Activated CD8-positive, alpha-beta memory T cell treated with anti-CD3 and anti-CD28 coated beads, Interleukin-2, amount 10 ng/mL, durations not matched to agents 7 days and 5 days (primary cell): ENCODE measurements at places on chromosomes 13 and 19.

GRCh38 chr13:112893570-112894422, 75.2 kb upstream of the MCF2L start:
- H3K4me3 ChIP-seq = no peak overlapping the region
- H3K27ac ChIP-seq = no peak overlapping the region
- peaks cover 30% of the 10 kb centered on the region for H3K27me3 ChIP-seq
- H3K4me1 ChIP-seq = peaks cover 2% of the 10 kb centered on the region
- no peak for DNase-seq

DNA sequence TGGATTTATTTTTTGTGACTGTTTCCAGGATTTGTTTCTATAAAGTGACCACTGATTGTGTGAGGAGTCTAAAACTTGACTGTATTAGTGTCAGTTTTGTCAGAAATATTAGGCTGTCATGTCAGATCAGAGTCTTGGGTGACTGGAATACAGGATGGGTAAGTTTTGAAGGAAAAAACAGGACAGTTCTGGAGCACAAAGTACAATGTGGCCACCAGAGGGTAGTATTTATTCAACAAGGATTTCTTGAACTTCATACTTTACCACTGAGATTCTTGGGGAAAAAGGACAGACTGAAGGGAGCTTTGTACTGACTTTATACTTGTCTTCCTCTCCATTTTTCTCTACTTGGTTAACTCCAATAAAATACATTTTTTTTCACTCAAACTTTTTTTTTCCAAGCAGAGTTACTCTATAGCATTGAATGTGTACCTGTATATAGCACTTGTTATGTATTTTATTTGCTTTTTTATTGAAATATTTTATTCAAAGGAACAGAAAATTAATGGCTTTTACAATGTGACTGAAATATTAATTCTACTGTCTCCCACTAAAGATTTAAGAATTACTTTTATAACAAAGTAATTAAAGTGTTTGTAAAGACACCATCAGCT, 51.1 kb downstream of the LMO7 start:
- no peaks in the 10 kb centered on the region for H3K36me3 ChIP-seq
- H3K27me3 ChIP-seq = no peaks in the 10 kb centered on the region
- no peak overlapping the region for H3K4me3 ChIP-seq
- H3K4me1 ChIP-seq = peaks cover 2% of the 10 kb centered on the region
- no peak for DNase-seq

GRCh38 chr13:27404680-27405079, 19.7 kb upstream of the GTF3A start:
- H3K36me3 ChIP-seq = no peaks in the 10 kb centered on the region
- no peak overlapping the region for H3K27ac ChIP-seq
- peaks cover 23% of the 10 kb centered on the region for H3K27me3 ChIP-seq
- no peak for DNase-seq
- H3K4me3 ChIP-seq = no peak overlapping the region

DNA sequence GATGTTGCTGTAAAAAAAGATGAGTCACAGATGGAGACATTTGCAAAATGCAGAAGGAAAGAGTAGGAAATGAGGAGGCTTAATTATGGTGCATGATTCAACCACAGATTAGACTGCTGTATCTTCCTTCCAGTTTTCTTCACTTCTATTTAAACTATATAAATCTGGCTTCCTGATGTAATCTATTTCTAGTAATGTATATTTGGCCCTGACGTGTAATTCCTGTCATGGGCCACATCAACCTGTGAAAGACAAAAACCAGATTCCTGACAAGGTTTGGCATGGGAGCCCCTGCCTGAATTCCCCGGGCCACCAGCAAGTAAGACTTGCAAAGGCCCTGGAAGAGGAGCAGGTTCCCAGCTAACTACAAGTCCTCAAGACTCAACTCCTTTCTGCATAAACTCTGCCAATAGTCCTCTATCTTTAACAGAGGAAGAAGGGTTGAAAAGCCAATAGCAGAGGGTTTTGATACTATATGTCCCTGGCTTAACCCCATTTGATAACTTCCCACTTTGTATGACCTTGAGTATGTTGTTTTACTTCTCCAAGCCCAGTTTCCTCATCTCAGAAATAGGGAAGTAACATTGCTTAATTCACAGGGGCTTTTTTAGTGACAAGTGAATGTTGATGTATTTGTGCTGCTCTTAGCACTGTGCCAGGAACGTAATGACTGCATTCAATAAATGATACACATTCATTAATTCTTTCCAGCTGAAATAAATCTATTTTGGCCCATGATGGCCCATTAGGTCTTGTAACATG, 172.7 kb downstream of the SPRY2 start:
- H3K4me1 ChIP-seq = no peaks in the 10 kb centered on the region
- no peak overlapping the region for H3K4me3 ChIP-seq

DNA sequence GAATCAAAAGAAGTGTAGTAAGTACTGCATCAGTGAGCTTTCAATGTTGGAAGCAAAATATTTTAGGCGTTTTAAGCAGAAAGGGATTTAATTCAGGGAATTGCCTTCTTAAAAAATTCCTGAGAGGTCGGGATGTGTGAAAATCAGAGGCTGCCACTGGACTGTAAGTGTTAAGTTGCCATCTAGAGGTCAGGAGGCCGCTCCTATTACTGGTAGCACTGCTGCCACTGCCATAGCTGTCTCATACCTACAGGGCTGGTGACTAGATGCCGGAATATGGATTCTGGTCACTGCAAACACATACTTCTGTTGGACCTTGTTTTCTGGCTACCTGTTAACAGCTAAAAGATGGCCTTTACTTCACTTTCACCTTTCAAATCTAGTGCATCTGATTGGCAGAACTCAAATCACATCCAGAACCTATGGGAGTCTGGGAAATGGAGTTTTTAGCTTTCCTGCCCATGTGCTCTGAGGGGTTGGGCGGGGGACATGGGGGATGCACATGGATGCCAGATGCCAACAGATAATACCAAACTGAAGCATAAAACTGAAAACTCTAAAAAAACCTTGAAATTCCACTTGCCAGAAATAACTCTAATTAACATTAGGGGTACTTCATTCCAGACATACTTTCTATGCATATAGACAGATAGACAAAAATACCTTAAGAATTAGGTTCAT, 29.8 kb downstream of the DGKH start:
- DNase-seq = no peak
- peaks cover 16% of the 10 kb centered on the region for H3K36me3 ChIP-seq
- no peak overlapping the region for H3K27ac ChIP-seq
- peaks cover 9% of the 10 kb centered on the region for H3K4me1 ChIP-seq

GRCh38 chr19:55175117-55175867, 4.8 kb downstream of the SYT5 start:
- H3K4me1 ChIP-seq = peaks cover 27% of the 10 kb centered on the region
- H3K36me3 ChIP-seq = no peaks in the 10 kb centered on the region
- no peak for DNase-seq
- peaks cover 65% of the 10 kb centered on the region for H3K27me3 ChIP-seq
- no peak overlapping the region for H3K27ac ChIP-seq

GRCh38 chr13:108409730-108410129, 140.2 kb downstream of the TNFSF13B start:
- H3K36me3 ChIP-seq = no peaks in the 10 kb centered on the region
- peaks cover 11% of the 10 kb centered on the region for H3K4me1 ChIP-seq
- no peak for DNase-seq
- H3K4me3 ChIP-seq = no peak overlapping the region
- no peak overlapping the region for H3K27ac ChIP-seq

- H3K4me3 ChIP-seq = no peak overlapping the region
- no peak overlapping the region for H3K27ac ChIP-seq
- DNase-seq = no peak
- H3K27me3 ChIP-seq = peaks cover 9% of the 10 kb centered on the region
- H3K36me3 ChIP-seq = no peaks in the 10 kb centered on the region
Measured at GRCh38 chr13:31884556-31884955, 145.2 kb downstream of the RXFP2 start.

GRCh38 chr13:89650226-89650625, 1697.3 kb upstream of the MIR17HG start:
- no peak overlapping the region for H3K4me3 ChIP-seq
- DNase-seq = no peak
- H3K36me3 ChIP-seq = no peaks in the 10 kb centered on the region

- peak overlapping the region; percentile 70 for H3K4me3 ChIP-seq
- H3K4me1 ChIP-seq = peaks cover 26% of the 10 kb centered on the region
- H3K36me3 ChIP-seq = peaks cover 2% of the 10 kb centered on the region
- no peaks in the 10 kb centered on the region for H3K27me3 ChIP-seq
- no peak for DNase-seq
Measured at GRCh38 chr19:1105008-1105872, 1.4 kb downstream of the GPX4 start.

- no peak for DNase-seq
- no peak overlapping the region for H3K4me3 ChIP-seq
- peaks cover 29% of the 10 kb centered on the region for H3K27me3 ChIP-seq
- no peaks in the 10 kb centered on the region for H3K4me1 ChIP-seq
- H3K36me3 ChIP-seq = no peaks in the 10 kb centered on the region
Measured at GRCh38 chr19:41624937-41625336, 1.9 kb downstream of the CEACAM4 start.
